Stimulated activated CD8-positive, alpha-beta memory T cell treated with anti-CD3 and anti-CD28 coated beads, Interleukin-7, amount 100 ng/mL, for 1 hour (primary cell): ENCODE measurements at places on chromosomes 11 and 22.

DNA sequence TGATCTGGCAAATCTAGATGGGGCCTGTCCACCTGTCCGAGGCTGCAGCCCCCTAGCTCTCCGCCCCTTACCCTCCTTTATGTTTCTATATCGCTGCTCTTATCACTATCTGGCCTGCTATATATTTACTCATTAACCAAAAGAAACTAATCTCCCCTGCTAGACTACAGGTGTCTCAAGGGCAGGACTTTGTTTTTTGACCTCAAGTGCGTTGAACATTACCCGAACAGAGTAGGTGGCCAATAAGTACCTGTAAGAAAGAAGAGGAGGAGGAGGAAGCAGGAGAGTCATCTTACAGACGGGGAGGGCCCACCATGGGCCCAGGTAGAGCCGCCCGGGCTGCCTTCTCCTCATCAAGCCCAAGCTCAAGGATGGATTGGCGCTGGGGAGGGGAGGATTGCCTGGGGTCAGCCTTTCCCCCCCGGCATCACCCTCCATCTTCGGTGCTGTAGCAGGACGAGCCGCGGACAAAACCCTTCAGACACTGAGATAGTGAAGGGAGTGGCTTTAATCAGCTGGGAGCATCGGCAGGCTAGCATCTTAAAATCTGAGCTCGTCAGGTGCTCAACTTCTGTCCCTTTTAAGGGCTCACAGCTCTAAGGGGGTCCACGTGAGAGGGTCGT, 1.2 kb upstream of the P2RY6 start:
- DNase-seq = no peak

GRCh38 chr11:61868571-61869428, 22.5 kb downstream of the FADS3 start:
- no peak for DNase-seq

GRCh38 chr11:128201009-128201408, 386.3 kb downstream of the ETS1 start:
- DNase-seq = no peak

DNA sequence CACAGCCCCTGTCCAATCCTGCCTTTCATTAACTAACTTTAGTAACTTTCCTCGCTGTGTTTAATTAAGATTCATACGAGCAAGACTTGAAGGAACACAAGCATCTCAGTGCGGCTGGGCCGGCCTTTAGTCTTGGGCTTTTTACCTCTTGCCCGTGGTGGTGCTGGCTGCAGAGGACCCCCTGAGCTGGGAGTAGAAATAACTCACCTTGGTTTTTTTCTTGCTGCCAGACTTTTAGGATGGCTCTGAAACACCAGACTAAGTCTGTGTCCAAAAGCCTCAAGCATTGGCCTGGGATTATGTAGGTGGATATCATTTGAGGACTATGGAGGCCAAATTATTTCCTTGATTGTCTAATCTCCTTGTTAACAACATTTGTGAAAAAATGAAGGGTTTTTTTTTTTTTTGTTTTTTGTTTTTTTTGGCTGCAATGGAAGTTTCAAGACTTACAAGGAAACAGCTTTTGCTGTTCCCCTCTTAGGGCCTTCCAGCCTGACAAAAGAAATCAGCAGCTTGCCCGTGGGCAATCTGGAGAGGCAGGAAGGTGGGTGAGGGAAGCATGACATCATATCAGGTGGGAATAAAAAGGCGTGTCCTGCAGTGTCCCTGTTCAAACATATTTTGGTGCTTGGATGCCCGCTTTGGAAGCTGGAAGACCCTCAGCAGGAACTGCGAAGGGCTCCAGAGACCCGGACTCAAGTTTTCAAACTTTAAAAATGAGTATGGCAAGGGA, 44.0 kb downstream of the SMIM38 start:
- no peak for DNase-seq

DNA sequence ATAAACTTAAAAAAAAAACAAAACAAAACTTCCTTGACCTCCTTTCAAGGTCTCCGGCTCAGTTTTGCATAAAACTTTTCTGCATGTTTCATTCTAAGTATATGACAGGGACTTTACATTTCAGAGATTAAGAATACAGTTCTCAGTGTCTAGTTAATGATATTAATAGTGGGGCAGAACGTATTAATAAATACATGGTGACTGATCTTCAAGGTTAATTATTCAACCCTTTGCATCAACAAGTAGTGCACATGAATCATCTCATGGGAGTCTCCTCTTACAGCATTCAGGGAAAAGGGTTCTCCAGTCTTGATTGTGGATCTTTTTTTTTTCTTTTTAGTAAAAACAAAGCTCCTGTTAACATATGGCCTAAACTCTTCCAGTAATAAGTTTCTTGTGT, 146.8 kb downstream of the KIRREL3 start:
- DNase-seq = no peak

- DNase-seq = no peak
Measured at GRCh38 chr22:43889201-43889859, 2.5 kb downstream of the PNPLA5 start.

GRCh38 chr11:66287889-66288670, 863 bp downstream of the YIF1A start:
- DNase-seq = no peak

DNA sequence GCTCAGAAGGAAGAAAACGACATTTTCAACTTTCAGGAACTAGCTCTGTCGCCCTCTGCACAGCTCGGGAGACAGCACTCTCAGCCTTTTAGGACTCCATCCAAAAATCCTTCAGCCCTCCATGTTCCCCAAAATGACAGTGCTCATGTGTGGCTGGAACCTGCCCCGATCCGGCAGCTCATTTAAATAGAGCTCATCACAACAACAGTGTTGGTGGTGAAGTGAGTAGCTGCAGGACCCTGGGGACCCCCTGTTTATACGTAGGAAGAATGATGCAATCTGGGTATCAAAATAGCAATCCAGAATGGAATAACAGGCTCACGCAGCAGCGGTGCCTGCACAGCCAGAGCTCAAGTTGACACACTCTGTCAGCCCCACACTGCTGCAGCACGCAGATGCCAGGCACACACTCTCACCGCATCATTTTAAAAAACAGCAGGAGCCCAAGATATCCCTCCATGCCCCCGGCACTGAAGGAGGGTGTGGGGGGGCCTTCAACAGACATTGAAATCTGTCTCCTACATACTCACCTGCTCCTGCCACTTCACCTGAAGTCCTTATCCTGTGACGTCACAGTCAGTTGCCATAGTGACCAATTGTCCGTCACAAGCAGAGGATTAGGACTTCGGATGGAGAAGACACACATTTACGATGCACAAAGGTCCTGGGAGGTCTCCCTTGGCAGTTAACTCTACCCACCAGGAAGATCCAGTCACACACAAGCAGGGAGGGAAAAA, 24.0 kb downstream of the TRIM66 start:
- no peak for DNase-seq
